HuH-7 (cell line): ENCODE measurements at places on chromosomes 1 and 21.

DNA sequence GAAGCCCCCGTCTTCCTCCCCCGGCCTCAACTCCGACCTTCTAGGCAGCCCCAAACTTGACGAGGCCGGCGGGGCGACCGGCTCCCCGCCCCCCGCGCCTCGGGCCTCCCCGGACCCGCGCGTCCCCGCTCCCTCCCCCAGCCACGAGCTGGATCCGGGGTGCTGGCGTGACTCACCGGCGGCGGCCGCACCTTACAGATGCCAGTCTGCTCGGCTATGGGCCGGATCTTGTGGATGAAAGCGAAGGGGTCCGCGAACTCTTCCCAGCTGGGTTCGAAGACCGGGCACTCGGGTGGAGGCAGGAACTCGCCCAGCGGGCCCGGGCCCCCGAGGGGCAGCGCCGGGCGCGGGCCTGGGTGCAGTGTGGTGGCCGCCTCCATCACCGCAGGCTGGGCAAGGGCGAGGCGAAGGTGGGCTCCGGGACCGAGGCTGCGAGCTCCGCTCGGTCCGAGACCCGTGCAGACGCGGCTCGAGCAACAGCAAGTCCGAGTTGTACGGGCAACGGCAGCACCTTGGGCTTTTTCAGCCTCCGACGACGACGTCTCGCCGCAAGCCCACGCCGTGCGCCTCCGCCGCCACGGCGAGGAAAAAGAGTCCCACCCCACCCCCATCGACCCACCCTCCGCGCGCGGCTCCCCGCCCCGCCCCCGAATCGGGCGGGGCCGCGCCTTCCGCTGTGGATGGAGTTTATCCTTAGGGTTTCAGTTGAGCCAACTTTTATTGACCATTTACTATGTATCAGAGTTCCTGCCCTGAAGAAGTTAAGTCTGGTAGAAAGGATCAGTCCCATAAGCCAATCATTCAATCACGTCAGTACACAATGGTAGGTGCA lies at the start of gene KDM5B:
KDM5B (minus strand) TSS at position 496 of the 832 bp plus-strand sequence; CDS start at position 380, 116 bp downstream.
- peak; percentile 70 for DNase-seq

- no peak for DNase-seq
Observed at GRCh38 chr1:186780076-186780475, 48.7 kb upstream of the PLA2G4A start.

GRCh38 chr1:9406111-9406510 lies 113.4 kb downstream of the SPSB1 start:
- no peak for DNase-seq

DNA sequence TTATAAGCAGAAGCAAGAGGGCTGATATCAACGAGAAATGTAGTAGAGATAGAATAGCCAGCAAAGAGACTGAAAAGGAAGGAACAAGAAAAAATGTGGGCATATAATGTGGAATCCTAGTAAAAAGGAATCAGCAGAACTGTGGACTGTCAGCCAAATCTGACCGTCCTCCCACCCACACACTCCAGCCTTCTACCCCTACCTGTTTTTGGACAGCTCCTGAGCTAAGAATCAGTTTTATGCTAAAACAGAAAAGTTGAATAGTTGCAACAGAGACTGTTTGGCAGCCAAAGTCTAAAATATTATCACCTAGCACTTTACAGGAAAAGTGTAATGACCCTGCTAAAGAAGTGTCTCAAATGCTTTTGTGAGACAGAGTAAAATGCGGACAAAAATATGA lies 533.3 kb upstream of the CXADR start:
- no peak for DNase-seq

GRCh38 chr1:101971304-101971703 lies 25.4 kb downstream of the OLFM3 start:
- DNase-seq = no peak

- DNase-seq = no peak
Observed at GRCh38 chr21:14685568-14685967, 139.5 kb upstream of the SAMSN1 start.

- no peak for DNase-seq
Observed at GRCh38 chr1:150720703-150721102, at the start of gene HORMAD1. HORMAD1 (minus strand) TSS chr1:150720895; CDS start chr1:150719505, 1,390 bp downstream.
